ENCODE measurements at places on chromosomes 2 and 18. TPM values are rescaled to one million over a fixed set of nuclear protein-coding genes. Genes with fewer than 3 reads are reported as not detected.

RIF1 gene
- total RNA-seq: 37.2 TPM

DNA sequence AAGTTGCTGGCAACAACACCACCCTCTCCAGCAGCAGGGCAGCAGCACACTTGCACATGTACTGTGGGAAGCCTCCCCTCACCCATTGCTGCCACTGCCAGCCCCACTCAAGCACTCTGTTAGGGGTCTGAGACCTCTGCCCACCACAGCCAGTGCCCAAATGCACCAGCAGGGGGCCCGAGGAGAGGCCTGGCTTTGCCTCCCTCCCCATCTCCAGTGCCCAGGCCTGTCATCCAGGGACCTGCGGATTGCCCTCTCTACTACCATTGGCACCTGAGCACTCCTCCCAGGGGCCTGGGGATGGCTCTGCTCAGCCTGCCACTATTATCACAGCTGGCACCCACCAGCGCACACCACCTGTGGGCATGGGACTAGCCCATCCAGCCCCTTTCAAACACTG is 175.7 kb downstream of the PMAIP1 start:
- no peak for DNase-seq

- DNase-seq: no peak
Measured at GRCh38 chr18:61951396-61951795, 58.6 kb upstream of the RNF152 start.

GRCh38 chr2:20524412-20525040 is 77.7 kb downstream of the RHOB start:
- no peak for DNase-seq

DNA sequence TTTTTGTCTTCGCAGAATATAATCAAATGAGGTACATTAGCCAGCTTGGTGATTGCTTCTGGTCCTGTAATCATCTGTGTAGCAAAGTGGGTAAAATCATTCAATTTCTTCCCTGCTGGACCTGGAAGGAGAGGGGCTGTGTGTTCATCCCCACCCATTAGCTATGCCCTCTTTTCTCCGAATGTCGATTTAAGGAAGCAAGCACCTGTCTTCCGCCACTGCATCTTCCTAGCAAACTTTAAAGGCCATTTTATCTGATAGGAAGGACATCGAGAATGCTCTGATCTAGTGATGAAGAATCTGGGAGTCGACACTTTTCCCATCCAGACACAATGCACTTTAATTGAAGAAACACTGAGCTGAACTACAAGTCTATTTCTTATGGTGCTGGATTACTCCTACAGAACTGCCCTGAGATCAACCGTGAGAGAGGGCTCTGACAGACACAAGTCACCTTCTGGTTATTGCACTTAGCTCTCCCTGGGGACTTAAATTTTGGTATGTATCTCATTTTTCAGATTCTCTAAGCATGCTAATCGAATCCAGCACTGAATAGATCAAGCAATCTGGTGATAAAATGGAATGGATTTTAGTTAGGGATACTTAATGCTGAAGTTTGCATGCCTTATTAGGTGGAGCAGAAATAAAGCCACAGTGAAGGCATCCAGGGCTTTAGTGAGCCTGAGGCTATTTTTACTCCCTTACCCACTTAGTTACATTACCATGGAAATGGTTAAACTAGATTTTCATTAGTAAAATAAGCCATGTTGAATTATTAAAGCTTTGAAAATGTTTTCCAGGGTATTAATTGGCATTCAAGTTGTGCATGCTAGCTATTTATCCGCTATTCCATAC is 1.3 kb downstream of the NYAP2 start:
- no peak for DNase-seq

GRCh38 chr2:95310216-95310615 is 13.1 kb downstream of the KCNIP3 start:
- no peak for DNase-seq

PSMA8 gene
- total RNA-seq: not detected

GALNT5 gene
- 4.5 TPM for total RNA-seq

SPATA3 gene
- not detected for total RNA-seq

GRCh38 chr2:109110170-109110569 is 18.8 kb upstream of the SH3RF3 start:
- DNase-seq: no peak

CAPN13 gene
- not detected for total RNA-seq

DNA sequence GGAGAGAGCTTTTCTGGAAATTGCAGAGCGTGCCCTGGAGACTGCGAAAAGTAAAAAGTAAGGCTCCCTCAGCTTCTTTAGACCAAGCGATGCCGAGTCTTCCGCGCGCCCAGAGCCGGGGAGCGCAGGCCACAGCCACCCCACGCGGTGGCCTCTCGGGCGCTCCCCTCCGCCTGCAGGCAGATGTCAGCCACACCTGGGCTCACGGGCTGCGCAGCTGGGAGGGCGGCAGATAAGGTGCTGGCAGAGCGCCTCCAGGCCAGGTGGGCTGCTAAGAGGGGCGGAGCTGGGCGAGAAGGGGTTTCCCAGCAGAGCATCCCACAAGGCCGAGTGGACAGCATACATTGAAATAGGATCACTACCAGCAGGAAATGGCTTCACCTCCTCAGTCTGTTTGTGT is 81.7 kb downstream of the ARHGEF4 start:
- DNase-seq: no peak

DNA sequence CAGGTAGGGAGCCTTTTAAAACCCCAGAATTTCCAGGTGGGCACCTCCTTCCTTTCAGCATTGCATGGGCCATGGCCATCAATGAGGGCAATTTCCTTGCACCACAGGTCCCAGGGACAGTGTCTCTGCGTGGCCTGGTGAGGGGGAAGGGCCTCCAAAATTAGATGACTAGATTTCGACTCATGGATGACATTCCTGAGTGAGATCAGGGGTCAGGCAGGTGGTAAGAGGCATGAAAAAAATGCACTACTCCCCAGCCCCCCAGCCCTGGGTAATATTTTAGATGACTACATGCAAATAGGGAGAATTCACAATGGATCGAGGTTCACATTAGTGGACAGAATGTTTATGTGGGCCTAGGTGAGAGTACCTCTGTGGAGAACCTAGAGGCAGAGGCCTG is 19.0 kb upstream of the IGFBP5 start:
- DNase-seq: no peak

DNA sequence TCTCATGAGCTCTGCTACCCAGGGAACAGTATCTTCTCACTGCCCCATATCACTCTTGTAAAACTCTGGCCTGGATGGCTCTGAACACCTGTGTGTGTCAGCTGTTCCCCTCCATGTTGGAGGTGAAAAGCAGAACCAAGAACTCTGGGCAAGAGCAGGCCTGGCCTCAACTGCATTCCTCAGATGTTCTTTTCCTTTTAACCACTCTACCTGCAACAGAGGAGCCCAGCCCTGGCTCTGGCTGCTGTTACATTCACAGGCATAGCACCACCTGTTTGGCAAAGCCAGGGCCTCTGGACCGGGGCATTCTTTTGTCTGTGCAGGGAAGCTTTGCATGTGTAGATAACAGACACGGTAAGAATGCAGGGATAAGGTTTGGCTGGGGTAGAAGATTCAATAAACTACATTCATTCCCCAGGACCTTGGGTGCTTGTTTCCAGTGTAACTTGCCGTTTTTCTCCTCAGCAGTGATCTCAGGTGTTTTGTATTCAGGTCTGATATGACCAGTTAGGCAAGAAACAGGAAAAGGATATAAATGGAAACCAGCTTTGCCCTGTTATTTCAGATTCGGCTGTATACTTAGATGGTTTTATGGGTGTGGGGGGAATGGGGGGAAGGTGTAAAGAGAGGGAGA is 95.1 kb downstream of the SPTBN1 start:
- DNase-seq: no peak

SMAD7 gene
- 98.8 TPM for total RNA-seq

DNA sequence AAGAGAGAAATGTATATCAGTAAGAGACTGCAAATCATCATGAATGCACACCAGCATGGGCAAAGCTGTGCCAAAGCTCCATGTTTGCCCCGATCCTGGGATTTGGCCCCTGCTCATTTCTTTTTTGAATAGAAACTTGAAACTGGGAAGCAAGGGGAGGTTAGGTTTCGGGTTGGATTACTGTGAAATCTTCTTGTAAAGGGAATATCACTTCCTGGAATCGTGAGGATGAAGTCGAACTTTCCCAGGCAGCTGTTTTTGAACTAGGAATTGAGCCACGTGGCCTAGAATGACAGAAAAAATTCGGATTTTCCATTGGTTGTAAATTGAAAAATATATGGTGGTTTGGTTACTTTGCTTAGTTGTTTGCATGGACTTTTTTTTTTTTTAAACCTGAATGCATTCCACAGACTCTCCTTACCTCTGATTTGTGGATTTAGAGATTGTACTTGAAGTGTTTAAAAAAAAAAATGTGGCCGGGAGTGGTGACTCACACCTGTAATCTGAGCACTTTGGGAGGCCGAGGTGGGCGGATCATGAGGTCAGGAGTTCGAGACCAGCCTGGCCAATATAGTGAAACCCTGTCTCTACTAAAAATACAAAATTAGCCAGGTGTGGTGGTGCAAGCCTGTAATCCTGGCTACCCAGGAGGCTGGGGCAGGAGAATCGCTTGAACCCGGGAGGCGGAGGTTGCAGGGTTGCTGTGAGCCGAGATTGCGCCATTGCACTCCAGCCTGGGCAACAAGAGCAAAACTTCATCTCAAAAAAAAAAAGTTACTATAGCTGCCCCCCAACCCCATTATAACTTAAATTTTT is 32.1 kb downstream of the GRHL1 start:
- DNase-seq: no peak

GRCh38 chr2:182259629-182260150 is 167.1 kb downstream of the PDE1A start:
- DNase-seq: no peak

FHL2 gene
- 70.8 TPM for total RNA-seq

DNA sequence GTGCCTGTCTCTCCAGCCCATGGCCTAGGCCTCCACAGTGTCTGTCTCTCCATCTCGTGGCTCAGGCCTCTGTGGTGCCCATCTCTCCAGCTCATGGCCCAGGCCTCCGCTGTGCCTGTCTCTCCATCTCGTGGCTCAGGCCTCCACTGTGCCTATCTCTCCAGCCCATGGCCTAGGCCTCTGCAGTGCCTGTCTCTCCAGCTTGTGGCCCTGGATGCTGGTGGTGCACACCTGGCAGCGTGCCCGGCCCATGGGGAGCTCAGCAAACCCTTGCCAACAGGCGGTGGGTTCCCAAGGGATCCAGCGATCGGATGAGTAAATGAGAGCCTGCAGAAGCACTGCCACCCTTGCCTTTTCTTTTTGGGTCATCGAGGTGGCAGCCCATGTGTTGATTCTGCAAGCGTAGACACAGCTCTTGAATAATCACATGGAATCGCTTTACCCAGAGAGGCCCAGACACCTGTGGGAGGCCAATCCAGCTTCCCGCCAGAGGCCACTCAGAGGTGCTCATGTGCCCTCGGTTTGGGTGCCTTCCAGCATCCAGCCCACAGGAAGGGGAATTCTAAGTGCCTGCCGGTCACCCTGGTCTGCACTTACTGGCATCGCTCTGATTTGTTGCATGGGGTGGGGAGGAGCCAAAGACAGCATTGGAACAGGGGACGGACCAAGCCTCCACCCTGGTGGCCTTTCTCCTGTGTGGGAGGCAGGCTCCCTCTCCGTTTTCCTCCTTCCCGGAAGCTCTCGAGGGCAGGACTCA is 101.8 kb upstream of the HDAC4 start:
- no peak for DNase-seq

GRCh38 chr2:88671786-88672427 is 19.6 kb upstream of the RPIA start:
- DNase-seq: no peak

DNA sequence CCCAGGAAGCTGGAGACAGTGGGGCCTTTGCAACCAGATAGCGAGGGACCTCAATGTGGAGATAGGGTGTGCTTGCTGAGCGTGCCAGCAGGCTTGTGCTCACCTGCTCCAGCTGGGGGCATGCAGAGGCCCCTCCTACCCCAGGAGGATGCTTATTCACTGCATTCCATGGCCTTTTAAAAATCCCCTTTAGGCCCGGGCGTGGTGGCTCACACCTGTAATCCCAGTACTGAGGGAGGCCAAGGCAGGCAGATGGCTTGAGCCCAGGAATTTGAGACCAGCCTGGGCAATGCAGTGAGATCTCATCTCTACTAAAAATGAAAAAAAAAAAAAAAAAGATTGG is 54.5 kb downstream of the ODC1 start:
- no peak for DNase-seq

DNA sequence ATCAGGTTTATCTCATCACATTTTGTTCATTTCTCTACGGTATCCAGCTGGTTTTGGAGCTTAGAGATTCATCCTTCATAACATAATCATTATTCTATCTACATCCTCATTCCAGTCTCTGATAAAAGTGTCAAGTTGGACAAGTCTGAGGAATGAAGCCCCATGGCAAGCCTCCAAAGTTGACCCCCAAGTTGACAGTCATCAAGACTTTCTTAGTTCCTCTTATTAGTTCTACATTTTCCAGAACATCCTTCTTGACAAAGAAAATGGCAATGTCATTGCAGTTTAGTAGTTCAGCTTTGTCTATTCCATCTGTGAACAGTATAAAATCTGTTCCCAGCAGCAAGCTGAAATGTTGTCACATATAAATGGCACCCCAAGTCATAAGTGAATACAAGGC is 4.5 kb upstream of the TMSB10 start:
- no peak for DNase-seq

TMEM37 gene
- 11.0 TPM for total RNA-seq

DNA sequence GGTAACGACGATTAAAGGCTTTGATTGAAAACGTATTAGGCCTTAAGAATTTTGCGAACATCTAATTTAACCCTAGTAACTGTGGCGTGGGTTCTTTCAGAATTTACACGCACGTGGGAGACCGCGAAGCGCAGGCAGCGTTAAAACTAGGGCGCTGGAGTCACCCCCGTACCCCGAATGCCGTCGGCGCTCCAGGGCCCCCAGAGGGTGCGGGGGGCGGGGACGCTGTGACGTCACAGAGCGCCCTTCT is 673 bp upstream of the SMCHD1 start:
- no peak for DNase-seq

CSRNP3 gene
- 3.7 TPM for total RNA-seq

AMER3 gene
- not detected for total RNA-seq

GRCh38 chr2:124283096-124283495 is 258.0 kb downstream of the CNTNAP5 start:
- DNase-seq: no peak

FEV gene
- not detected for total RNA-seq

DNA sequence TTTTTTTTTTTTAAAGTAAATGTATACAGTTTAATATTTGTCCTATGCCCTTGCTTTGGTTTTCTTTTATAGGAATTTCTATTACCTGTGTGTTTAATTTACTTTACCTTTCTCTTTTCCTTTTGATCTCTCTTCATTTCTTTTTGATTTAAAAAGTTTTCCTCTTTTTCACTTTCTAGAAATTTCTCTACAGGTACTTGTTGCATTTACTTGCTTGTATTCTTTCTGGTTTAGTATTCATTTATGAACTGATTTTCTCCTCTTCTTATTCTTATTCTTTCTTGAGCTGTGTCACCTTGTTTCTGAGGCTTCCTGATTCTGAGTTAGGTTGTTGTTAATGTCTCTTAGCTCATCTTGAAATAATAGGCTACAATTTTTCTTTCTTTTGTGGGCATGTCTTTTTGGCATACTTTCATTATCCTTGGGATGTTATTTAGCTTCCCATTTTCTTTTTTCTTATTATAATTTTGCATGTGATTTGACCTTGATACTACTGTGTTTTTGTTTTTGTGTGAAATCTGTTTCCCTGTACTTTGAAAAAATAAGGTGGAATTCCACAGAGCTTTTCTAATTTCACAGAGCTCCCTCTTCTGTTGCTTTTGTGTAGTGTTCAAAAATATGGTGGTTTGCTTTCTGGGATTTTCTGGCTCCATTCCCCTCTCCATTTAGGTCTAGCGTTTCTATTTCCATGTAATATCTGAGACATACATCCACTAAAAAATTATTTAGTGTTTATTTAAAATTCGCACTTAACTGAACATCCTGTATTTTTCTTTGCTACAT is 25.5 kb upstream of the ALMS1 start:
- no peak for DNase-seq

ALPI gene
- total RNA-seq: not detected

All from aorta (tissue), 5 donors.